ENCODE measurements at places on chromosomes 2 and 18.

DNA sequence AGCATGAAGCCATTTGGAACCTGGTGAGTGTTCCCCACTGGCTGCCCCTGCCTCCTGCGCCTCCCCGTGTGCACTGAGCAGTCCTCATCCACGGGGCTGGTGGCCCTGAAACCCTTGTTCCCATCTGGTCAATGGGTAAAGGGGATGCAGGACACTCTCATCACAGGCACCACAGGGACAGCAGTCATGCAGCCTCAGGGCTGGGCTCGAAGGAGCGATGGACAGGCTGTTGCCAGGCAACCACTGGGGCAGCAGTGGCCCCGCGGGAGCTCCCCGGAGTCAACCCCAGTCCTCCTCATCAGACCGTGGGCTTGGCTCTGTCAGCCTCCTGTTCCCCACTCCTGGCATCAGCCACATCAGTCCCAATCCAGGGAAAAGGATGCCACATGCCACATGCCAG, 509.5 kb downstream of the EIPR1 start:
- DNase-seq, result no peak

DNA sequence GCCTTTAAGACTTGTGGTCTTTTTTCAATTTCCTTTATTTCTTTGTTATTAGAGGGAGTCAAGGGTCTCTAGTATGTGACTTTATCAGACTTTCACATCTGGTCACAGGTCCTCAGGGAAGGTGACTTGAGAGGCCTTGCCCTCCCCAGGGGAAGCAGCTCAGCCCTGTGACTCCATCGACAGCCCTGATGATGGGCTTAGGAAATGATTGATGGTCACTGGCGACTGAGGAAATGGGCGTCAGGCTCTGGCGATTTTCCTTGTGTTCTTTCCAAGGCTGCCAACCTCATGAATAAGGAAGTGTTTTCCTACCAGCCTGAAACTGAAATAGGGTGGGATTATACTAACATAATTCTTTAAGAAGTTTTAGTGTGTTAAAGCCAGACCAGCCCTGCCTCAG, 21.1 kb downstream of the SERPINE2 start:
- DNase-seq, result no peak

- DNase-seq, result no peak
These were observed 8.4 kb upstream of the PID1 start for GRCh38 chr2:229279516-229279915.

DNA sequence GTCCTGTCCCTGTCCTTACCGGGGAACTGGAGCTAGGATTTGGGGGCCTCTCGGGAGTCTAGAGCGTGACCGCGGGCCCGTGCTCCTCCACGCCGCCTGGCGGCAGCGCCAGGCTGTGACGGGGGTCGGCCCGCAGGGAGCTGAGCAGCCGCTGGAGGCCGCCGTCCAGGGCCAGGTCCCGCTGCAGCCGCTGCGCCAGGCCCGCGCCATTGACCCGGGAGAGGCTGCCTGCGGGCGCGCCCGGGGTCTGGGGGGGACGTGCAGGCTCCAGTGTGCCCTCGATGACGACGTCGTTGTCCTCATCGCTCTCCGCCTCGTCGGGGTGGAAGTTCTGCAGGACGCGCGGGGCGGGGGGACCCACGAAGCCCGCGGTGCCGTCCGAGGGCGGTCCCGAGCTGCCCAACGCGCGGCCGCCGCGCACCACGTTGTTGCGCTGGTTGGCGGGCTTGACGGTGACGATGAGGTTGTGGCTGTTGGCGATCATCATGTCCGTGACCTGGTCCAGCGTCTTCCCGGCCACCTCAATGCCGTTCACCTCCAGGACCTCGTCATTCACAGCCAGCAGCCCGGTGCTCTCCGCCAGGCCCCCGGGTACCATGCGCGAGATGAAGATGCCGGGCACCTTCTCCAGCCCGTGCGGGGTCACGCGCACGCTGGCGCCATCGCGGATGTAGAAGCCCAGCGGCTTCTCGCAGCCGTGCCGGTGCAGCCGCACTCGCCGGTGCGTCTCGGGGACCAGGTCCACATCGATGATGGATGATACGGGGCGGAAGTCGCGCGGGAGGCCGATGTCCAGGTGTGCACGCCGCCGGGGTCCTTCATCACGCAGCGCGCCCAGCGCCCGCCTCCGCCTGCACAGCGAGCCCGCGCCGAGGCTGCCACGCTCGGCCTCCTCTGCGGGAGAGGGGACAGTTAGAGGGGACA, 50.9 kb downstream of the ADNP2 start:
- no peak for DNase-seq

- DNase-seq, result no peak
These were observed 12.3 kb downstream of the ARID5A start for GRCh38 chr2:96548558-96549465.

DNA sequence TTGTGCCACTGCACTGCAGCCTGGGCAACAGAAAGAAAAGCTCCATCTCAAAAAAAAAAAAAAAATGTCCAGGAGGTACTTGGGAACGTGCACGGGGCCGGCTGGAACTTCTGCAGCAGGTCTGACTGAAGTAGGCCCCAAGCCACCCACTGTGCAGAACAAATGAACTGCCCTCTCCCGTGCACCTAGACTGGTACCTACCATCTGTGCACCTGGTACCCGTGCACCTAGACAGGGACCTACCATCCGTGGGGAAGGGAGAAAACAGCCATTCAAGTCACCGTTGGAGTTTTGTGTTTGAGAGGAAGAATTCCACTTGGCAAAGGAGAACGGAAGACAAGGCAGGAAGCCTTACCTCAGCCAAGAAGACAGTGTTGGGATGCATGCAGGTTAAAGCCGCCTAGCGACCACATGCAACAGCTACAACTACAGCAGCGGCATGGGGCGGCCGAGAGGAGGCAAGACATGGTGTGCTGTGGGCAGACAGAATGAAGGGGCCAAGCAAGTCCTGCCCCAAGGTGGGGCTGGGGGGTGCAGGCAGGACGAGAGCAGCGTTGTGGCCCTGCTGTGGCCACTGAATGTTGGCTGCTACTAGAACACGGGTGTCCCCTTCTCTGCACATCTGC, 16.1 kb downstream of the ST3GAL5 start:
- no peak for DNase-seq

GRCh38 chr2:186748354-186748753, 54.5 kb downstream of the FAM171B start:
- DNase-seq, result no peak

- no peak for DNase-seq
These were observed 24.7 kb upstream of the TOGARAM2 start for GRCh38 chr2:28956415-28956826.

DNA sequence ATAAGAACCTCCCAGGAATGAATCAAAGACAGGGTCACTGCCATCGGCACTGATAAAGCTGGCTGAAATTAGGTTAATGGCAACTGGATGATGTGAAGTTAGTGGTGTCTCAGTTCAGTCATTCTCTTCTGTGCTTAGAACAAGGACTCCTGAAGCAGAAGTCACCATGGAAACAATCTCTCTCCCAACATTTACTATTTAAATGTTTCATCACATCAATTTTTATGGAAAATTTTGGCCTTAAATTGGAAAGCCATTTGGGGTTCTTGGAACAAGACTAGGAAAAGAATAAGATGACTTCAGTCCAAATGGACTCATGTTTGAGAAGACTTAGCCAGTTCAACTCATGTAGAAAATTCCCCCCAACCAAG, 15.5 kb upstream of the ARL5A start:
- DNase-seq, result no peak

- no peak for DNase-seq
These were observed 216.1 kb downstream of the KCNJ3 start for GRCh38 chr2:154914561-154914960.

- no peak for DNase-seq
These were observed 84.9 kb downstream of the TPO start for GRCh38 chr2:1498176-1498575.

GRCh38 chr2:232495292-232495691, 7.7 kb upstream of the ECEL1 start:
- DNase-seq, result no peak

GRCh38 chr18:49851624-49852023, 38.3 kb upstream of the ACAA2 start:
- DNase-seq, result no peak

DNA sequence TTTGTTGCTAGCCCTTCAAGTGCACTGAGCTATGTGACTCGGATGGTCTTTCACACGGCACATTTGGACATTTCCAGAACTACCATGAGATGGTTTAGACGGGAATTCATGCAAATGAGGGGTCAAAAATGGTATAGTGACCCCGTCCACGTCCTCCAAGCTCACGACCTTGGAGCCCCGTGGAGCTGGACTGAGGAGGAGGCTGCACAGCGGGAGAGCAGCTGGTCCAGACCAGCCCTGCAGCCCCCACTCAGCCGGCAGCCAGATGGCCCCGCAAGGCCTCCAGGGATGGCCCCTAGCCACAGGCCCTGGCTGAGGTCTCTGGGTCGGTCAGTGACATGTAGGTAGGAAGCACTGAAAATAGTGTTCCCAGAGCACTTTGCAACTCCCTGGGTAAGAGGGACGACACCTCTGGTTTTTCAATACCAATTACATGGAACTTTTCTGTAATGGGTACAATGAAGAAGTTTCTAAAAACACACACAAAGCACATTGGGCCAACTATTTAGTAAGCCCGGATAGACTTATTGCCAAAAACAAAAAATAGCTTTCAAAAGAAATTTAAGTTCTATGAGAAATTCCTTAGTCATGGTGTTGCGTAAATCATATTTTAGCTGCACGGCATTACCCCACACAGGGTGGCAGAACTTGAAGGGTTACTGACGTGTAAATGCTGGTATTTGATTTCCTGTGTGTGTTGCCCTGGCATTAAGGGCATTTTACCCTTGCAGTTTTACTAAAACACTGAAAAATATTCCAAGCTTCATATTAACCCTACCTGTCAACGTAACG, 88.8 kb downstream of the EPAS1 start:
- DNase-seq, result no peak

GRCh38 chr2:46066601-46067000, 230.6 kb upstream of the EPAS1 start:
- no peak for DNase-seq

DNA sequence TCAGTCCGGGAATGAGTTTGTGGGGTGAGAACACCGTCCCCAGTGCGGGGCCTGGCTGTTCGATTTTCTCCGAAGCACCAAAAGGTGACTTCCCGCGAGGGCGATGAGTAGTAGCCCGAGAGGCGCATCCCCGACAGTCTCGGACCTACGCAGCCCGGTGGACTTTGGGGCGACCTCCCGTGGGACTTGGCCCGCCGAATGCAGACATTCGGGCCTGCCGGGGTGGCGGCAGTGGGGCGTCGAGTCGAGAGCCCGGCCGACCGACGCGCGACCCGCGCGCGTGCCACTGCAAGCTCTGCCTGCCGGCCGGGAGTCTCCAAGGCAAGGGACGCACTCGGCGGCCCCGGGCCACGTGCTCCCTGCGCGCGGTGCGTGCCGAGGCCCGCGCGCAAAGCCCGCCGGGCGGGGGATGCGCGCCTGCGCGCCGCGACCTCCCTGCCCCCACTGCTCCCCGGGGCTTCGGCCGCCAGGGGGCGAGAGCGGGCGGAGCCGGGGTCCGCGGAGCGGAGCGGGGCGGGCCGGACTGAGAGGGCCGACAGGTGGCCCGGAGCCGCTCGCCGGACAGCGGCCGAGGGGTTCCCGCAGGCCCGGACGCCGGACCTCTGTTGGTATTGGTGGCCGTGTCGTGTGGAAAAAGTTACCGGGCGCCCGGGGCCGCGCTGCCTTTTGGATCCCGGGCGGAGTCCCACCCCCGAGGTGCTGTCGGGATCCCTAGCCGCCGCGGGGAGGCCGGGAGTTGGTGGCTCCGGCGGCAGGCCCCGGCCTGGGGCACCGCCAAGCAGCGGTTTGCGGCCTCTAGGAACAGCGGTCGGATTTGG, 1.9 kb downstream of the PTMA start:
- DNase-seq, result peak; percentile 87

DNA sequence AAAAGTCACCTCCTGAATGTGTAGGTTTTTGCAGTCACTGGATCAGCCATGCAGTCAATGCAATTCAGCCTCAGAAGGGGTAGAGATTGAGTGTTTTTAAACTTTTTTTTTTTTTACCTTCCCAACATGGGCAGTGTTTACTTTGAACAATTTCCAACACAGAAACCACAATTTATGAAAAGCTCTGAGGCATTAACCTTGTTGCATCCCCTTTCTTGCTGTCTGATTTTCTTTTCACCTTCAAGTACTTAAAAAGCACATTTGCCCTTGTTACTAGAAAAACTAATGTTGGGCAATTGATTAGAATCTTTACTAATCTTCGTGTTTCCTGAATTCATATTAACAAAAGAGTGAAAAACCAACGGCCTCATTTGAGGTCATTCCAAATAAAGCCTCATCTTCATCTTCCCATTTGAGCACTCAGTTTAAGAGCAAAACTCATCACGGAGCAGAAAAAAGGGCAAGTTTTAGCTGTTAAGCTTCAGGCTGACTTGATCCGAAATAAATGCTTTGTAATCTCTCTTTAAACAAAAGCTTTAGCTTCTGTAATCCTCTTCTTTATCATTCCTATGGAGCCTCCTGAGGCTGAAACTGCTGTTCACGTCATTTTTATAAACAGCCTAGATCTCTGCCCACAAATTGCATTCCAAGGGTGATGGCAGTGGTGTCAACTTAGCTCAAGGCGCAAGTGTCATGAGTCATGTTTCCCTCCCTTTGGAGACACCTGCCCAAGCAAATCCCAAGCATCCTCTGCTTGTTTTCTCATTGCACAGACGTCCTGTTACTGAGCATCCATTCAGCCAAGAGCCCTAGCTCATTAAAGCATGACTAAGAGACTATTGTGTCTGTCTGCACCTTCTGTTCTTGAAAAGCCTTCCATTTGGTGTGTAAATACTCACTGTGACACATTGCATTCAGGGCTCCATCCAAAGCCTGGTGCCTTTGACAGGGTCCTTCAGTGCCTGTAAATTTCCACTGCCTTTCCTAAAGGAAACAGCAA, 107.7 kb downstream of the HNMT start:
- DNase-seq, result no peak

GRCh38 chr2:42913280-42913878, 121.0 kb upstream of the HAAO start:
- DNase-seq, result no peak

DNA sequence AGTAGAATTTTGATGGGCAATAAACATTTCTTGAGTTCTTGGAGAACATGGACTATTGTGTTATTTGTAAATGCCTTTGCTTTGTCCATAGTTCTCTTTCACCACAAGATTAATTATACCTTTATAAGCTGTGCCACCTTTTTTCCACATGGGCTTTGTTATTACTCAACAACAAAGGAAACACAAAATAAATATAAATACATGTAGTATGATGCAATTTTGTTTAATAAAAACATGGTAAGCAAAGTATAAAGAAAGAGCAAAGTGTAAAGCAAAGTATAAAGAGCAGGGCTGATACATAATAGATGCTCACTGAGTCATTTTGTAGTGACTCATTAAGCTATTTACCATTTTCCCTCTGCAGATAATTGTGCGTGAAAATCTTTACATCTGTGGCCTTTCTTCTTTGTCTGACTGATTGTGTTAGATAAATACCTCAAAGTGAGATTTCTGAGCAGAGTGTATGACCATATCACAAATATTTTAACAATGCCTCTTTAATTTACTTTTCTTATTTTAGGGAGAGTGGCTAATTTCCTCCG, 80.9 kb downstream of the CERS6 start:
- no peak for DNase-seq

- DNase-seq, result no peak
These were observed 268.3 kb downstream of the VAPA start for GRCh38 chr18:10182009-10182624.

All from stimulated activated CD8-positive, alpha-beta memory T cell treated with anti-CD3 and anti-CD28 coated beads, Interleukin-15, amount 100 ng/mL, for 24 hours (primary cell).